Peyer's patch (tissue), 4 donors: ENCODE measurements at places on chromosomes 4 and X. TPM values are rescaled to one million over a fixed set of nuclear protein-coding genes. Genes with fewer than 3 reads are reported as not detected.

Gene CXCL3
- total RNA-seq = 1.7 TPM

Gene GPR50
- not detected for total RNA-seq

GRCh38 chrX:69262036-69262936, 97.0 kb upstream of the PJA1 start:
- no peak for DNase-seq

GRCh38 chr4:94214703-94215319, 7.1 kb downstream of the SMARCAD1 start:
- no peak for DNase-seq

- no peak for DNase-seq
Observed at GRCh38 chr4:54423066-54423465, 194.0 kb downstream of the PDGFRA start.

GRCh38 chr4:48041535-48042137, 25.1 kb downstream of the NIPAL1 start:
- no peak for DNase-seq

DNA sequence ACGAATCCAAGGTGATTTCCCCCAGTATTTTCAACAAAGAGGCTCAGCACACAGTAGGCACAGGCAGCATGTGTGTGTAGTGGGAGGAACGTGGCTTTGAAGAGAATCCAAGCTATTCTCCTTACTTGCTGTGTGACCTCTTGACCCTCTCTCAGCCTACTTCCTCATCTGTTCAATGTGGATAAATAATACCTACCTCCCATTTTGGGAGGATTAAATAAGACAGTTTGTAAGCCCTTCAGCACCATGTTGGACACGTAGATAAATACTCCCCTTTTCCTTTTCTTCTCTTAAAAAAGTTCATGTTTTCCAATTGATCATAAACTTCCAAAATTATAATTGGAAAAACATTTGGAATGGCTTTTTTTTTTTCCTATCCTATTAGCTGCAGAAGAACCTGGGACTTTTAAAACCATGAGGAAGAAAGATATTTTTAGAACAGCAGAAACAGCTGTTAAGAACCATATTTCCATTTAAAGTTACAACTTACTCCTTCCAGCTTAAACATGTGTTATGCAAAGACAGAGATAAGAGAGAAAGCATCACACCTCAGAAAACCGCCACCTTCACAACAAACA, 56.1 kb upstream of the TMEM131L start:
- DNase-seq = no peak

Gene PDCL2
- total RNA-seq = not detected

- no peak for DNase-seq
Observed at GRCh38 chr4:9594948-9595347, 150.7 kb downstream of the DEFB131A start.

DNA sequence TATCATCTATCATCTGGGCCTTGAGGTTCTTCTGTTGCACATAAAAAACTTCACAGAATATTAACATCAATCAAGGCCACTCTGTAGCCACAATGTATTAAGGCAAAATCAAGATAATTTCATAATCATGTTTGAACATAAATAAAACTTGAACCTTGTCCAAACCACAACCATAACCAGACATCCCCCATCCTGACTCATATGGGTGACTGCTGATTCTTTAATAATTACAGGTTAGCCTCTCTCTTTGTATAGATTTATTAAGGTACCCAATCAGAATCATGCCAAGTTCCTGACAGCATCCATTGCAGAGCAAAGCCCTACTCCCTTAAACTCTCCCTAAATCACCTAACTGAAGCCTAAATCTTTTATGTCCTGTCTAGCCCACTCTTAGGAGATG, 16.7 kb upstream of the AREG start:
- DNase-seq = no peak

DNA sequence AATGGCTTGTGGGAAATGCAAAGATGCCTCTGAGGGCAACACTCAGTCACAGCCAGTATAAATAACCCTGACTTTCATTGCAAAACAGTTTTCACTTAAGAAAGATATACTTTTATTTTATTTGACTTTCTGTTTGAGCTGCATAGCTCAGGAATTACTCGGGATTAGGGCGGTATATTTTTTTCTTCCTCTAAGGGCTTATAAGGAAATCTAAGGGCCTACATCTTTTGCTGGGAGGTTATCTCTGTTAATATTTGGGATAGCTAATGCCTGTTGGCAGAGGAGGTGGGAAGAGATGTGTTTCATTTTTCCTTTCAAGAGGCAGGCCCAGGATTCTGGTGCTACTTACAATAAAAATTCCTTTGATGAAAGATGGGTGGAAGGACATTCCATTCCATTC, 28.8 kb upstream of the EGFL6 start:
- no peak for DNase-seq

Gene SNCA
- 1.2 TPM for total RNA-seq

Gene AGA
- 17.3 TPM for total RNA-seq

GRCh38 chrX:38656350-38656915, 95.1 kb downstream of the TSPAN7 start:
- no peak for DNase-seq

DNA sequence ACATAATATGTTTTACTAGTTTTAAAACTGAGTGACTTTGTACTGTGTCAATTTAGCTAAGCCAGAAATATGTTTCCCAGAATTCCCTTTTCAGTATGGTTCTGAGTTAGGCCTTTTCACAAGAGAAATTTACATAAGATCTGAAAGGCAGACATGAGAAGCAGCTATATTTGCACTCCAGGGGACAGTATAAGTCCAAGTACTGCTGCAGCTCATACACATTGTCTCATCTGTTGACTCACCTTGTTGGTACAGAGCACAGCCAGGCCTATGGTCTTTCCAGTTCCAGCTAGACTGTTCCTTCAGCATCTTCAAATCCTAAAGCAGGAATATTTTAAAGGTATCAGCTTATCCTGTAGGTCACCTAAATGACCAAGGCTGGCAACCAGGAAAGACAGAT, 53.5 kb downstream of the BMP3 start:
- DNase-seq = no peak

DNA sequence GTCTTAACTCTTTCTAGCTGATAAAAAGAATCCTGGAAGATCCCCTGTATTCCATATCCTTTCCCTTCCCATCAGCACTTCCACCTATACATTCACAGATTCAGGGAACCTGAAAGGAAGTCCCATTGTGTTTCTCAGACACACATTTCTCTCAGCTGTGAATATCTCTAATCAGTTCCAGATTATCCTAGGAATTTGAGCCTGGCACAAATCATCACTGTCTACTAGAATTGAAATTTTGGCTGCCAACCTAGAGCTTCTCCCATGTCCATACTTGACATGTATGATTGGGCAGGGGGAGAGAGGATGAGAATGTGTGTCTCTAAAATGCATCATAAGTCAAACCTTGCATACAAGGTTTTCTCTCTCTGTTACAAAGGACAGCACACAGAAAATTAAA, 53.1 kb downstream of the NDST3 start:
- no peak for DNase-seq

Gene MTHFD2L
- 17.1 TPM for total RNA-seq

Gene KIF4A
- 1.3 TPM for total RNA-seq

- DNase-seq = no peak
Observed at GRCh38 chrX:111168314-111168713, 72.3 kb downstream of the PAK3 start.

GRCh38 chr4:164312671-164313070, 441.3 kb upstream of the SMIM31 start:
- no peak for DNase-seq

Gene MEPE
- not detected for total RNA-seq

- DNase-seq = no peak
Observed at GRCh38 chr4:53098681-53099121, 236.6 kb downstream of the RASL11B start.

- no peak for DNase-seq
Observed at GRCh38 chr4:30721185-30722091, 1.3 kb downstream of the PCDH7 start.

GRCh38 chr4:128811571-128812441, 2.3 kb downstream of the JADE1 start:
- DNase-seq = peak; percentile 79

Gene LAMP2
- total RNA-seq = 19.8 TPM

Gene EPHA5
- total RNA-seq = not detected

DNA sequence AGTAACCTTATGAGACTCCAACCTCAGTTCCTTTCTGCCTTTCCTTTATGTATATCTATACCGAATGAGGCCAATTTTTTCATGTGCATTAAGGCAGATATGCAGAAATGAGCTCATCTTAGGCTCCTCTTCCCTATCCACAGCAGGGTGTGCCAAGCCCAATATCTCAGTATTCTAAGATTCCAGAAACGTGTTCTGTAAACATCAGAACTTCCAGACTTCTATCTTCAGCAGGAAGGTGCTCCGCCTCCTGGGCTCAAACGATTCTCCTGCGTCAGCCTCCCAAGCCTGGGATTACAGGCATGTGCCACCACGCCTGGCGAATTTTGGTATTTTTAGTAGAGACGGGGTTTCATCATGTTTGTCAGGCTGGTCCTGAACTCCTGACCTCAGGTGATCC, 31.0 kb upstream of the CCNG2 start:
- no peak for DNase-seq

GRCh38 chr4:39083164-39083563, 21.1 kb downstream of the KLHL5 start:
- DNase-seq = no peak

DNA sequence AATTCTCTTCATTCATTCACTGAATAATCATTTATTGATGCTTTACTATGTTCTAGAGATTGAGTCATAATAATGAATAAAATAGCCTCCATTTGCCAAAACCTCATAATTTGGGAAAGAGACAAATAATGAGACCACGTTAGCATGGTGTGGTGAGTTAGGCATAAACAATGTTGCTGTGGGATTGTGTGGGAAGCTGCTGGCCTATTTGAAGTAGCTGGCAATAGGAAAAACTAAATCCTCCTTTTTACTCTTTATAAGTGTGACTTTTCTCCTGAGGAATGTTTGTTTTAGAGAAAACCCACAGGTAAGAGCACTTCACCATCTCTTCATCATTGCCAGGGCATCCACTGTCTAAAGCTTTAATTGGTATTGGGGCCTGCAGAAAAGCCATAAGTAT, 95.3 kb downstream of the AREG start:
- no peak for DNase-seq
